ENCODE measurements at places on chromosomes 7 and 10.

DNA sequence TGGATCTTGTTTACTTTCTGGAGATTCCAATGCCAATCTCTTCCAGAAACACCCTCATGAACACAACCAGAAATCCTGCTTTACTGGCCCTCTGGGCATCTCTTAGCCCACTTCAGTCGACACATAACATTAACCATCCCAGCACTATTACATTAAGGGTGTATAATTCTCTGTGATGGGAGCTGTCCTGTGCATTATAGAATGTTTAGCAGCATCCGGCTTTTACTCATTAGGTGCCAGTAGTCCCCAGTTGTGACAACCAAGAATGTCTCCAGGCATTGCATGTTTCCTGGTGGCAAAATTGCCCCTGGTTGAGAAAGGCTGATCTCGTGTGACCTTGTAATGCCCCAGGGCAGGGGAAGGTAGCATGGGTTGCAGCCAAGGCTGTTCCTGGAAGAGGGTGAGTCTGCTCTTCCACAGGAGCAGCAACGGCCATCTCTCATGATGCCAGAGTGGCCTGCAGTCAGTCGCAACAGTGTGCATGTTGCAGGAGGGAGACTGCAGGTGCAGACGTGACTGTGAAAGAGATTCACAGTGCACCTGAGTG, 2.6 kb upstream of the DDC start:
- no peak for DNase-seq

DNA sequence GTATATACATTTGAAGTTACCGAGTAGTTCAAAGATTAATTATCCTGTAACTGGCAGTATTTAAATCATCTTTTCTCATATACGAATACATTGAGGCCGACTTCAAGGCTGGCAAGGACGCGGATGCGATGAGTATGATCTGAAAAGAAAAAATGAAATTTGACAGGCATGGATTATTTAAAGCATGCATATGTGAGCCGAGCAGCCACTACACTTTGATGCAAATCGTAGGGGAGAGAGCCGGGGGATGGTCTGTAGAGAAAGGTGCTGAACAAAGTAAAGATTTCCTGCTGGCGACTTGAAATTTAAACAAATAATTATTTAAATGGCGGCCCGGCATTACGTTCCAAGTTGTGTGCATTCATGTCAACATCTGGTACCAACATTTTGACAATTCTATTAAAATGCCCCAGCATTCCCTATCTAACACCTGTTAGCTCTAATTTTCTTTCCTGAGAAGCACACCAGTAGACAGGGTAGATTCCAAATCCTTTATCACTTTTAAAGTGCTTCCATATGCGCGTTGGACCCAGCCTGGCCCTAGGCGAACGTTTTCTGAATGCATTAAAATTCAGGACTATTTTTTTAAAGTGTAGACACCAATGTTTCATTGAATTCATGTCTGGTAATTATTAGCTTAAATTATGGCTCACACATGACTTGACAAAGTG, 188.7 kb downstream of the EMX2 start:
- no peak for DNase-seq

GRCh38 chr7:43377196-43377960, 205.5 kb upstream of the STK17A start:
- DNase-seq: no peak

DNA sequence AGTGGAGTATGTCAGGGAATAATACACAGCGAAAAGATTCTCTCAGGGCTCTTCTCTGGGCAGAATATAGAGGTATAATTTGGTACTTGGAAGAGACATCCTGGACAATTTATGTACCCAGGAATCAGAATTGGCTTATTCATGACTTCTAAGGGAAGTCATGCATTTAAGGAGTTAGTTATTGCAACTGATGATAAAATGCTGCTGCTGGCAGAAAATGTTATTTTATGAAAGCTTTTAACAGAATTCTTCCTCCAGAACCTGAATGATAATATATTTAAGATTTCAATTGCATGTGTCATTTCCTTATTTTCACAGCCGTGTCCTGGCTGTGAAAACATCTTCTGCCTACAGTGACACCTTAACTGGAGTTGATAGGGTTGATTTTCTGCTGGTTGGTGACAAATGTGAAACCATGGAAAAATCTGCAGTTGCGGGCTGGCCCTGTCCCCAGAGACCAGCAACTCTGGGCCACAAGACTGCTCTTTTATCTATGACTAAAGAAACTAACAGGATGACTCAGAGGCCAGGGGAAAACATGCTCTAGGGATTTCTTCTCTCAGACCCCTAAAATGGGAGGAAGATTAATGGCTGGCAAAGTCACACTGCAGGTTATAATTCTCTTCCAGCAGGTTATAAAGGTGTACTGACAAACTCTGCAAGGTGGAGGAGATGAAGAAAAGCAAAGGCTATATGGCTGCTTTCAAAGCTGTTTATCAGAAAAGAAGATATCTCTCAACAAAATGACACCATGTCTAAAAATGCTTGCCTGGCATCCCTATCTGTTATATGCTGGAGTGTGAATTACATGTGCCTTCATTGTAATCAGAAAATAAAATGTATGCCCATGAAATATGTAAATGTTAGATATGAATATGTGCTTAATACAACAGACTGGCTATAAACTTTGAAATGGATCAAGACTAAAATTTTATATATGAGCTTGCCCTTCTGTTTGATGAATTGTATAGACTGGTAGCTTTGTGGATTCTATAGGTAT, 12.1 kb upstream of the TRUB1 start:
- no peak for DNase-seq
